Kasumi-1 (cell line): ENCODE measurements at places on chromosomes 5 and 9.

DNA sequence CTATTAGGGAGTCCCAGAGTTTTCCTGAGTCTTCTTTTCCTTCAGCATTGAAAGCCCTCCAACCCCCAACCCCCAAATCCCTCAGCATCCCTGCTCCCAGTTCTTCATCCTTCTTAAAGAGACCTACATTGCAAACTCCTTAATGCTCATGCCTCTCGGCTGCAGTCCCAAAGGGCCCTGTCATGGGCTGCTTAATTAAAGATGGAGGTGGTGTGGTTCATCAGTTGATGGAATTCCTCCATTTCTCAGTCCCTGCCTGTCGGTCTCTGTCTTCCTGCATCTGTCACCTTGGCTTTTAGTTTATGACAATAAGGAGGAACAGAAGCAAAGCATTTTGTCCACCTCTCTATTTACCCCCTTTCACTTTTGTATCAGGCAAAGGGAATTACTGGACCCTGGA lies 2.0 kb downstream of the FOXI1 start:
- no peak for DNase-seq

DNA sequence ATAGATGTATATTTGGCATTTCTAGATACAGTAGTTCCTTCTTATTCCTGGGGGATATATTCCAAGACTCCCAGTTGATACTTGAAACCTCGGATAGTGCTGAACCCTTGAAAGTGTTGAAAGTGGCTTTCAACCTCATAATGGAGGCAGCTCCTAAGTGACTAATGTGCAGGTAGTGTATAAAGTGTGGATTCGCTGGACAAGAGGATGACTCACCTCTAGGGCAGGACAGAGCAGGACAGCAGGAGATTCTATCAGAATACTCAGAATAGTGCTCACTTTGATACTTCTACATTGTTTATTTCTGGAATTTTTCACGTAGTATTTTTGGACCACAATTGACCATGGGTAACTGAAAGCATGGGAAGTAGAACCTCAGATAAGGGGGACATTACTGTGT lies 1138.9 kb upstream of the WWC1 start:
- no peak for DNase-seq

- DNase-seq, result no peak
These were observed 127.6 kb downstream of the SLF1 start for GRCh38 chr5:94745786-94746730.

DNA sequence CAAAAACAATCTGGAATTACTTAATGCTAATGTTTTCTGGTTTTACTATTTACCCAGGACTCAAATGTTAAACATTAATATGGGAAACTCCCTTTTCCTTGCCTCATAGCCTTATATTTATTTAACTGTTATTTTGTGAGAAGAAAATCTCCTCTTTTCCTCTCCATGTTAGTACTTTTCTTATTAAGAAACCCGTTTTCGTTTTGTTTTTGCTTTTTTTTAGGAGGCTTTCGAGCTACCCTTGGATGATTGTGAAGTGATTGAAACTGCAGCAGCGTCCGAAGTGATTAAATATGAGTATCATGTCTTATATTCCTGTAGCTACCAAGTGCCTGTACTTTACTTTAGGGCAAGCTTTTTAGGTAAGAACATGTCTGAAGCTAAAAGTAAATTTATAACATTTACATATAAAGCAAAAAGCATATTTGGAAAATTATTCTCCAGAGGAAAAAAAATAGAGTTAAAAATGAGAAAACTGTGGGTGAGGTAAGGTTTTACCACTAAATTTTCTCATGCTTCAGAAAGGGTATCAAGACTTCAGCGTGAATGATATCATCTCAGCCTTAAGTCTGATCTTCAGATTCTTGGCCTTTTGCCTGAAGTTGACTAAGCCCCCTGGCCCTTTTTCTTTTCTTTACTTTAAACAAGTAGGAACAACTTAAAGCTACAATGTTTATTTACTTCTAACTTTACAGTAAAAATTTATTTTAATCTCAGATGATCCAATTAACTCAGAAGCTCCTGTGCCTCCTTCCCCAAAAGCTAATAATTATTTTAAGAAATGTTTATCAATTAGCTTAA lies 113.8 kb downstream of the RPS23 start:
- DNase-seq, result no peak

DNA sequence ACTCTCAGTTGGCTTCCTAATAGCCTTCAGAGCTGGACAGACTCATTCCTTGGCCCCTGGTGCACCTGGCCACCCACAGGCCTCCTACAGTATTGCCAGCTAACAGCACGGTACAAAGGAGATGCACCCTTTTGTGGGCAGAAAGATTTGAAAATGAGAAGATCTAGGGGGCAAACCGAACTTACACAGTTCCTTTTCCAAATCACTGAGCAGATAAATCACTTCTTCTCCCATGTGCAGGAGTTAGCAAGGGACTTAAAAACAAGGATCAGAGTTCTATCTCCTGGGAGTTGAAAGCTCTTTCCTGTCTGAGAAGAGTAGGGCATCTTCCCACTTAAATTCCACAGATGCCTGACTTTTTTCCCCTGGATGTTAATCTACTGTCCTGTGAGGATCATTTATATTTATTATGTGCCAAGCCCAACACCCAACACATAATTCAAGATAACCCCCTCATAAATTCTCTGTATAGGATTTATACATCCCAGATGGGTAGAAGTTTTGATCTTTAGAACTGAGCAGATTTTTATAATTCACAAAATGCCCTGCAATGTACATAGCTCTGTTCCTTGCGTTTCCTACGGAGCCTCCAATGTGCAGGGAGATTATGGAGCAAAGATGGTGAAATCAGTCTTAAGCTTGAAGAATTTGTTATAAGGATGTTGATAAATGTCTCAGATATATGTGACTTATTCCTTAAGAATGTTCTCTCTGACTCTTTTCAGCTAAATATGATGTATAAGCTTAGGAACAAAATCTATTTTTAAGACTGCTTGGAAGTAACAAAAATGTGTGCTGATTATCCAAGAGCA lies 207.2 kb upstream of the DAPK1 start:
- peak; percentile 1 for DNase-seq

- no peak for DNase-seq
These were observed 17.8 kb downstream of the IFNA5 start for GRCh38 chr9:21287280-21287679.
